Parietal lobe (tissue), 2 donors: ENCODE measurements at places on chromosomes 2 and 18. TPM values are rescaled to one million over a fixed set of nuclear protein-coding genes. Genes with fewer than 3 reads are reported as not detected.

Gene HOXD11
- not detected for total RNA-seq

Gene BOLL
- total RNA-seq: not detected

Gene NRP2
- 37.9 TPM for total RNA-seq

Gene EVX2
- total RNA-seq: not detected

Gene PSMA8
- total RNA-seq: not detected

Gene M1AP
- total RNA-seq: not detected

Gene MAP3K19
- 1.6 TPM for total RNA-seq
